ENCODE measurements at places on chromosomes 12 and 14.

DNA sequence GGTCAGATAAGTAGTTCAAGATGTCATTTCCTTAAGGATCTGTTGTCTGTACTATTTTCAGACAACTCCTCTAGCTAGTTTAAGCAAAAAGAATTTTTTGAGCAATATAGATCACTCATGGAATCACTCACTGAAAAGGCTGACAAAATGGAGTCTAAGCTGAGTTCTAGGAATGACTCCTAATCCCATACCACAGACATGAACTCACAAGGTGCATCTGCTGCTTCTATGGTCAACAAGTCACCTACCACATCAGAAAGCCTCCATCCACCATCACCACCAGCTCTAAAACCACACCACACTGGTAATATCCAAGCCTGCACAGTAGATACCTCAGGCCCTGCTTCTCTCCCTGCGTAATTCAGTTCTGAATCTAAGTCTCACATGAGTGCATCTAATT, 33.0 kb downstream of the PWP1 start:
- DNase-seq: no peak

DNA sequence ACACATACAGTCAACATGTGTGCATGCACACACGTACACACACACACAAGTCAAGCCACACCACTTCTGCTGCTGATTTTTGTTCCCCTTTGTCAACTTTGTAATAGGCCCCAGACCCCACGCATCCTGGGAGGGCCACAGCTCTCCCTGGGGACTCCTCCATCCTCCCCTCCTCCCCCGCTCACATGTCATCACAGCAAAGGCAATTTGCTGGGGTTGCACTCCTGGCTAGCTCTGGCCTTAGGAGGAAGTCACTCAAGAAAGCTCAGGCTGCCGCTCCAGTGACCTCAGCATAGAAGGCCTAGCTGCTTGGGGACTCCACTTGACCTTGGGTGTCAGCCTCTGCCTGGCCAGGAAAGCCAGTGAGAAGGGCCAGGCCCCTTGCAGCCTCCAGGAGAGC, 27.2 kb downstream of the NGB start:
- DNase-seq: no peak

DNA sequence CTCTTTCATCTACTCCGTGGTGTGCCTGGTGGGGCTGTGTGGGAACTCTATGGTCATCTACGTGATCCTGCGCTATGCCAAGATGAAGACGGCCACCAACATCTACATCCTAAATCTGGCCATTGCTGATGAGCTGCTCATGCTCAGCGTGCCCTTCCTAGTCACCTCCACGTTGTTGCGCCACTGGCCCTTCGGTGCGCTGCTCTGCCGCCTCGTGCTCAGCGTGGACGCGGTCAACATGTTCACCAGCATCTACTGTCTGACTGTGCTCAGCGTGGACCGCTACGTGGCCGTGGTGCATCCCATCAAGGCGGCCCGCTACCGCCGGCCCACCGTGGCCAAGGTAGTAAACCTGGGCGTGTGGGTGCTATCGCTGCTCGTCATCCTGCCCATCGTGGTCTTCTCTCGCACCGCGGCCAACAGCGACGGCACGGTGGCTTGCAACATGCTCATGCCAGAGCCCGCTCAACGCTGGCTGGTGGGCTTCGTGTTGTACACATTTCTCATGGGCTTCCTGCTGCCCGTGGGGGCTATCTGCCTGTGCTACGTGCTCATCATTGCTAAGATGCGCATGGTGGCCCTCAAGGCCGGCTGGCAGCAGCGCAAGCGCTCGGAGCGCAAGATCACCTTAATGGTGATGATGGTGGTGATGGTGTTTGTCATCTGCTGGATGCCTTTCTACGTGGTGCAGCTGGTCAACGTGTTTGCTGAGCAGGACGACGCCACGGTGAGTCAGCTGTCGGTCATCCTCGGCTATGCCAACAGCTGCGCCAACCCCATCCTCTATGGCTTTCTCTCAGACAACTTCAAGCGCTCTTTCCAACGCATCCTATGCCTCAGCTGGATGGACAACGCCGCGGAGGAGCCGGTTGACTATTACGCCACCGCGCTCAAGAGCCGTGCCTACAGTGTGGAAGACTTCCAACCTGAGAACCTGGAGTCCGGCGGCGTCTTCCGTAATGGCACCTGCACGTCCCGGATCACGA, 2.2 kb downstream of the SSTR1 start:
- no peak for DNase-seq

DNA sequence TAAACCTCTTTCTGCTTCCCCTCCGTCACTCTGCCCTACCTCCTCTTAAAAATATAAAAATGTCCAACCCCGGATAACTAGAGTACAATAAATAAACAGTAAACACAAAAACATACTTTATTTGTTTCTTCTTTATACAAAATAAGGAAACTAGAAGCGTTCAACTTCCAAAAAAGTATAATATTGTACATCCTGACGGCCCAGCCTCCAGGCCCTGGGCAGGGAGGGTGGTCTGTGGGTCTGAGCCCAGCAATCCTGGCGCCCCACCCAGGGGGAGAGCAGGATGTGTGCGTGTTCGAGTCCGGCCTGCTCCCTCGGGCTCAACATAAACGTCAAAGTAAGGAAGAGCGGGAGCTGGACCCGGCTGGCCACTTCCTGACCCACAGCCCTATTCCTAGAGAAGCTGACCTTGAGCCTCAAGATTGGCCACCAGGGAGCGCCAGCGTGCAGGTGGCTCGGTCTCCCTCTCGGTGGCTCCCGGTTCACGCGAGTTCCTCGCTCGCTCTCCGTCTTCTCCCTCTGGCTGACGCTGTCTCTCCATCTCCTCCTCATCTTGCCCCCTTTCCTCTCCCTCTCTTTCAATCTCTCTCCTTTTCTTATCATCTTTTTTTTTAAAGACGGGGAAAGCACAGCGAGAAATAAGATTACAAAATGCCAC, 9.4 kb downstream of the LHX5 start:
- DNase-seq: no peak

- DNase-seq: no peak
Observed at GRCh38 chr12:55696796-55697462, 10.8 kb downstream of the ITGA7 start.

All from SK-N-MC (cell line).